ENCODE measurements at places on chromosomes 4 and X. TPM values are rescaled to one million over a fixed set of nuclear protein-coding genes. Genes with fewer than 3 reads are reported as not detected.

MTMR8 gene
- 0.53 TPM for total RNA-seq

MTMR1 gene
- total RNA-seq: 16.0 TPM

CABS1 gene
- not detected for total RNA-seq

TRO gene
- total RNA-seq: 0.96 TPM

F8A2 gene
- not detected for total RNA-seq

TLR2 gene
- 0.79 TPM for total RNA-seq

TRIML2 gene
- 45.2 TPM for total RNA-seq

RBMXL3 gene
- total RNA-seq: not detected

BEND2 gene
- total RNA-seq: not detected

SPANXB1 gene
- 2.5 TPM for total RNA-seq

BEX2 gene
- 9.2 TPM for total RNA-seq

TBC1D14 gene
- total RNA-seq: 31.5 TPM

XPNPEP2 gene
- not detected for total RNA-seq

RTL9 gene
- 0.09 TPM for total RNA-seq

MAGEC2 gene
- not detected for total RNA-seq

NPY2R gene
- total RNA-seq: not detected

CCDC110 gene
- total RNA-seq: 0.34 TPM

FATE1 gene
- not detected for total RNA-seq

Measured in A549 treated with Mapracorat at 1 μM for 4 hours (cell line).